Lower leg skin (tissue), 4 donors: ENCODE measurements at places on chromosomes 16 and 17.
A peak's percentile ranks its signal among the peaks of the same experiment; 100 is the strongest.

GRCh38 chr17:60908324-60908723 is 230.7 kb downstream of the BCAS3 start:
- DNase-seq = no peak

DNA sequence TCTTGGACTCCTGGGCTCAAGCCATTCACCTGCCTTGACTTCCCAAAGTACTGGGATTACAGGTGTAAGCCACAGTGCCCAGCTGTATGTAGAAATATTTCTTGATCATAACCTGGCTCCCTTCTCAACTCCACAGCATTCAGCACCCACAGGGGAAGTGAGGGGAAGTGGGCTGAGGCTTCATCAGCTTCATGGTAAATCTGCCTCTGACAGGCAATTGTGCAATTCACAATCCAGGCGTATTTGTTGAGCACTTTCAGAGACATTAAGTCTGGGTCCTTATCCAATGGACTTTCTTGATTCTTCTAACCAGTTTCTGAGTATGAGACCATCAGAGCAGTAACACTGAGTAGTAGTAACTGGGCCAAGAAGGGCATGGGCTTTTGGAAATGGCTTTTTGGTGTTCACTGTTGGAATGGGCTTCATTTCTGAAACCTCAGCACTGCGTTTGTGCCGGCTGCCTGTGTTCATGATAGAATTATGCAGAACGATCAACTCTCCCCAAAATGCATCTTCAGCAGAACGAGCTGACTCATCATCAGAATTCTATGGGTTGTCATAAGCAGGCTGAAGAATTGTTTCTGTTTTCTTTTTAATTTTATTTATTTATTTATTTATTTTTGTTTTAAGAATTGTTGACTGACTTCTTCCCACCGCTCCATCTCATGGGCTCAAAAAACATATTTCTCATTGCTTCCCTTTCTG is 28.9 kb downstream of the FAM20A start:
- no peak for DNase-seq

GRCh38 chr17:28113269-28113668 is 70.8 kb downstream of the NLK start:
- no peak for DNase-seq

- peak; percentile 80 for DNase-seq
Observed at GRCh38 chr17:7881276-7882054, 7.1 kb upstream of the CHD3 start.

GRCh38 chr16:2983706-2984136 is 3.5 kb upstream of the PKMYT1 start:
- DNase-seq = peak; percentile 68

DNA sequence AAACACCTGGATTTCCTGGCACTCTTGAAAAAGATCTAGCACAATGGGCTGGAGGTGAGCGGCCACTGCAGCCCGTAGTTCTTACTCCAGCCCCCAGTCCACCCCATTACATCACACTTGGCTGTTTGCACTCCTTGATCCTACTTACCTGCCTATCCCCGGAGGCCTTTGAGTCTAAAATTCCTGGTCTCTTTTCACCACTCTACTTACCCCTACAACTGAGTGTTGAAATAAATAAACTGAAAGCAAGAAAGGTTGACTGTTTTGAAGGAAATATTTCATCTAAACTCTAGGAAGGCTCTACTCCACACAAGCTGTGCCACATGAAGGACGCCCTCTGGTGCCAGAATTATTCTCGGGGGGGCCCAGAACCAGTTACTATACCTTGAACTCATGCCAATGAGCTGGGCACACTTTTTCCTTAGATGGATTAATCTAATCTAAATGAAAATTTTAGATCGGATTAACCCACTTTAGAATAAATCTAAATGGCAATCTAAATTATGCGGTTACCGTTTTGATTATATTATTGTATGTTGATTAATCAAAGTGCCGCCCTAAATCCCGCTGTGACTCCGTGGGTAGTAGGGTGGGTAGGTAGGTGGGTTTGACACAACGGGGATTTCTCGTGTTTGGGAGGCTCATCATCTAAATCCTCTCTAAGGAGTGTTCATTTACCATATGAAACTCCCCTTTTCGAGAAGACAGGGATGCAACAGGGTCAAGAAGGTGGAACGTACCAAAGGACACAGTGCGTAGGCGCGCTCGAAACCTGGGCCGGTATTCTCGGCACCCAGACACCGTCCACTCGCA is 651 bp upstream of the EIF1 start:
- DNase-seq = peak; percentile 66

- DNase-seq = no peak
Observed at GRCh38 chr17:6691546-6691945, 21.6 kb downstream of the SLC13A5 start.

DNA sequence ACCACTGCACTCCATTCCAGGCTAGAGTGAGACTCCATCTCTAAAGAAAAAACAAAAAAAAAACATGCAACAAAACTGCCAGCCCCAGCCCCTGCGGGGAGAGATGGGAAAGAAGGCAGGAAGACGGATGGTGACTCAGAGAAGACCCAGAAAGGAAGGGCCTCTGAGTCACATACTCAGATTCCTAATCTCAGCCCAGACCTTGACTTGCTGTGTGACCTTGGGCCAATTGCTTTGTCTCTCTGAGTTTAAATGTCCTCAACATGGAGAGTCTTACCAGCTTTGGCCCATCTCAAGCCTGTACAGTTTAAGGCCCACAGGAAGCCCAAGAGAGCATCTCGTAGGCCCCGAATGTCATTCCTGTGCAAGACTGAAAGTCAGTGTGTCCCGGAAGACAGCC is 86.5 kb upstream of the LHX1 start:
- DNase-seq = no peak

- DNase-seq = no peak
Observed at GRCh38 chr17:18070861-18071340, 16.8 kb upstream of the DRG2 start.

- DNase-seq = no peak
Observed at GRCh38 chr16:2008631-2009163, 924 bp downstream of the ZNF598 start.

- no peak for DNase-seq
Observed at GRCh38 chr16:79483336-79483735, 117.2 kb downstream of the MAF start.

GRCh38 chr16:10529895-10530669 is 50.3 kb downstream of the EMP2 start:
- DNase-seq = no peak

DNA sequence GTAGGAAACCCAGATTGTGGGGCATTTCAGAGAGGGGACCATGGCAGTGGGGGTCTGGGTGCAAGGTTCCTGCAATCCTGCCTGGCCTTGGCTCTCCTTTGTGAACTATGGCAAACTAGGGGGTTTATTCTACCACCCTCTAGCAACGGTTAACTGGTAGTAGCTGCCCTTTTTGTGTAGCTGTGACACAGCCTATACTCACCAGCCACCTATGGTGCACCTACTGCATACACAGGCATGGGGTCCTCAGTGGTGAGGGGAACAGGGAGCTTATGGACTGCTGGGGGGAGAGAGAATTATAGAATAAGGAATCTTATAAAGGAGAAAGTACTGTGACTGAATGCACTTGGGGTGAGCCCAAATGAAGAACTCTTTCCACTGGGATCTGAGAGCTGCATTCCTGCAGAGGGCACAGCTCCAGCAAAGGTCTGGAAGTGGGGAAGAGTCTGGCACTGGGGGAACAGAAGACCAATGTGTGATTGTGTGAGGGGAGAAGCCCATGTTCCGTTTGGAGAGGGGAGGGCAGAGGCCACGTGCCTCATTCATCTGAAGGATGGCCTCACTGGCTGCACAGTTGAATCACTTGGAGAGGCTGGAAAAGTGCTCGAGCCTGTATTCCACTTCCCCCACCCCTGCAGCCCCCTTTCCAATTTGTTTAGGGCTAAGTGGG is 2.1 kb downstream of the MT1X start:
- DNase-seq = no peak

- no peak for DNase-seq
Observed at GRCh38 chr17:69734656-69735055, 320.2 kb downstream of the MAP2K6 start.

- no peak for DNase-seq
Observed at GRCh38 chr16:79645701-79646100, 45.2 kb upstream of the MAF start.

- peak; percentile 56 for DNase-seq
Observed at GRCh38 chr17:82648742-82649331, 593 bp upstream of the WDR45B start.

DNA sequence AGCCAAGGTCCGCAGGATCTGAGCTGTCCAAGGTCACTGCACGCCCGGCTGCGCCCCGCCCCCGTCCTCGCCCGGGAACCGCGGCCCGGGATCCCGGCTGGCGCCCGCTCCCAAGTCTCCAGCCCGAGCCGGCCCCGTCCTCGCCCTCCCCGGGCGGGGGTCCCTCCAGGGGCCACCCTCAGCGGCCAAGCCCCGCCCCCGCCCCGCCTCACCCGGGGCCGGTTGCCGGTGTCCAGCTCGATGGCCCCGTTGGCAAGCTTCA is 216 bp downstream of the VPS9D1 start:
- DNase-seq = no peak
